ENCODE measurements at places on chromosomes 2 and 18.

- no peak for DNase-seq
These were observed 83.6 kb upstream of the MGAT5 start for GRCh38 chr2:134170294-134170693.

DNA sequence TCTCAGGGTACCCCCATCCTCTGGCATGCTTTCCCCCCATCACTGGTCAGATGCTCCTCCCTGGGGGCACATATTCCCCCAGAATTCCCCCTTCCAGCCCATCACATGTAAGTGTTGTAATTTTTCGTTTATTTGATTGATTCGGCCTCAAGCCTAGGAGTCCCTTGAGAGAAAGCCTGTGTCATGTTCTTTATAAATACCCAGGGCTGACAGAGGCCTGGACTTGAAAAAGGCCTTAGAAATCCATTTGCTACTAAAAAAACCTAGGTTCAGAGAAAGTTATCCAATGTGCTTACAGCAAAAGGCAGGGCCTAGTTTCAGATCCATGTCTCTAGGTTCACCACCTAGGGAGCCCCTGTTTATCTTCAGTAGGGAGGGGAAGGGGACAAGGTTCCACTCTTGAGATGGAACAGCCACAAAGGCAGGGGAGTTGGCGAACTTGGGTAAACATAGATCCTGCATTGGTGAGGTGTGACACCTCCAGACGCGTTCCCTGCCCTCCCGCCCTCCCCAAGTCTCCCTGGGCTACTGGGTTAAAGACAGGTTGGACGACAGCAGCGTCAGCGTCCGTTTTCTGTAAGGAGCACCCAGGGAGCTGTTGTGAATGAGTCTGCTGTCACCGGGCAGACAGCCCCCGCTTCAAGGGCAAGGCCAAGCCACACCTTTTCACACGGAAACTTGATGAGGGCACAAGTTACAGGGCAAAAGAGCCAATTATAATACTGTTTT is 147.8 kb downstream of the EN1 start:
- DNase-seq, result no peak

DNA sequence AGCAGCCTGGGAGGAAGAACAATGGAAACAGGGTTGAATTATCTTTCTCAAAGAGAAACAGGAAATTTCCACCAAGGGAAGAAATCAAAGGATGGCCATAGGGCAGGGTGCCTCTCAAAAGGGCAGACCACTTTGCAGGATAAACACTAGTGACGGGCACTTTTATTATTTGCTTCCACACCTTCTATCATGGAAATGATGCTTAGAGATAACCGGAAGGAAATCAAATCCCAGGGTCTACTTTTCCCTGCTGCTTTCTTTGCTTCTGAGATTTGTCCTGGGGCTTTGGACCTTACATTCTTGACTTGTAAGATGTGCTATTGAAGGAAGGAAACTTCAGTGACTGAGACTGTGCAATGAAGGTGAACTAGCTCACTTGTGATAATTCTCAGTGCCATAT is 1.1 kb upstream of the SCN9A start:
- no peak for DNase-seq

DNA sequence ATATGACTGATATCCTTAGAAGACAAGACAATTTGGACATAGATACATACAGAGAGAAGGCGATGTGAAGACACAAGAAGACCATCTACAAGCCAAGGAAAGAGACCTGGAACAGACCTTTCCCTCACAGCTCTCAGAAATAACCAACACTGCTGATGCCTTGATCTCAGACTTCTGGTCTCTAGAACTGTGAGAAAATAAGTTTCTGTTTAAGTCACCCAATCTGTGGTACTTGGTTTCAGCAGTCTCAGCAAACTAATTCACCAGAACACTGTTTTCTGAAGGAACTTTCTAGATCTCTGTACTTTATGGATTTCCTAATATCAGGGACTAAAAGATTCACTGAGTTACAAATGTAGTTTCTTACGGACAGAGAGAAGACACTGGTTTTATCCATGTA is 58.8 kb downstream of the NAB1 start:
- no peak for DNase-seq

GRCh38 chr2:24580561-24580960 is 89.5 kb downstream of the NCOA1 start:
- DNase-seq, result no peak

- no peak for DNase-seq
These were observed 78.7 kb downstream of the NCAPH start for GRCh38 chr2:96414161-96414710.

DNA sequence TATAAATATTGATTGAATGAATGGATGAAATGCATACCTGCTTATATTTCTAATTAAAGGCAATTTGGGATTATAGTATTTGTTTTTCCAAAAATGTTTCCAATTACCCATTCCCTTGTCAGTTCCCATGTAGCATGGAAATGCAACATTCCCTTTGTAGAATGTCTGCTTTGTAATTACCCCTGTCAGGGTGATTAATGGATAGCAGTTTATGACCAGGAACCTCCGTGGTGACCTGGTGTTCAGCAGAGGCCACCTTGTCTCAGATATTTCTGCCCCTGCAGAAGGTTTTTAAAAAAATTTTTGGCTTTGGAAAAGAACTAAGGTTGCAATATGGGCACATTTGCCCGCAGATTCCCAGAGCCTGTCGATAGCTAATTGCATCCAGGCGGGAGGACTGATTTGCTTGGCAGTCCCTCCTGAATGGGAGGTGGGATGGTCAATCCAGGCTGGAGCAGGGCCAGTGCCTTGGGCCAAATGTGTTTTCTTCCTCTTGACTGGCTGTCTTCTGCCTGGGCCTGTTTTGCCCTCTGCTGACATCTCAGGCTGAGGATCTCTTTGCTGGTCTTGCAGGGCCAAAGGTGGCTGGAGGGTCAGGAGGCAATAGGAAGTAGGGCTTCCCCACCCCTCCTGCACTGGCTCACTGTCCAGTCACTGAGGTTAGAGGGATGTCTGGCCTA is 82.1 kb downstream of the TMEM182 start:
- no peak for DNase-seq

GRCh38 chr2:169452080-169452479 is 27.2 kb upstream of the BBS5 start:
- no peak for DNase-seq

- DNase-seq, result no peak
These were observed 294.5 kb upstream of the FBXO11 start for GRCh38 chr2:48200620-48201293.

GRCh38 chr2:55045780-55046179 is 4.5 kb downstream of the RTN4 start:
- no peak for DNase-seq

DNA sequence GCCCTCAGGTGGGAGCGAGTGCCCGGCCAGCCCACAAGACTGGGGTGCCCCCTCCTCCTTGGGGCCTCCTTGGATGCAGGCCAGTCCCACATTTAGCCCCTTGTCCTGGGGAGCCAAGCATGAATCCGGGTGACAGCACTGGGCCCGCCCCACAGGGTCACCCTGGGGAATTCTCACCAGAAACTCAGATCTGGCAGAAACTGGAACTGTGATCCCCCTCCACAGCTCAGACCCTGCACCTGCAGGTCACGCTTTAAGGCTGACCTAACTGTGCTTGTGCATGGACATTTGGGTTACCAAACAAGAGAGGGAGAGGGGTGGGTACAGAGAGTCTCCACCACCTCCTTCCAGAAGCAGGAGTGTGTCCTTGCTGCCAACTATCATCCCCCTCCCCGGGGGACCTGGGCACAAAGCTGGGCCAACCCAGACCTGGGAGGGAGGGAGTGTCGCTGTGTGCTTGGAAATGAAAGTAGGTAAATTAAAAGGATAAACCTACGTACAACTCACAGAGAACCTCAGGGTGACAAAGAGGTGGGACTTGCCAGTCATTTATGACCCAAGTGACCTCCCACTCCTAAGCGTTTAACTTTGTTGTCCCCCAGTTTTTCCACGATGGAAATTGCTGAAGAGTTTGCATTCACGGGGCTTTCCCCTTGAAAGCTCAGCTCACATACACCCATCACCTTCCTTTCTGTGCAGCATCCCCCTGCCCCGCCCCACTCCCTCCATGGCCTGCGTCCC is 9.1 kb downstream of the ITM2C start:
- peak; percentile 57 for DNase-seq

DNA sequence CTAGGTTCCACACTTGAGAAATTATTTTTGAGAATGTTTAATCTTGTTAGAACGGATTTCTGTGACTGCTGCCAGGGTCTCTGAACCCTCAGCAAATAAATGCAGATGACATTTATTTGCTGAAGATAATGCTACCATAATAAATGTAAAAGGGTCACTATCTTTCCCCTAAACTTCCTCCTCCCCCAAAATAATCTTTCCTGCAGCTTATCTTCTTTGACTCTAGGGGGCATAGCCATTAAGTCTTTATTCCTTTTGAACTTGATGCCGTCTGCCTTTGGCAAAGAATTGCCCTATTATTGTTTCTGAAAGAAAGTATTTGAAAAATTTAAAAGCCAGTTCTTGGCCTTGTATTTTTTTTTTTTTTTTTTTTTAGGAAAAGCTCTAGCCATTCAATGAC is 63.6 kb upstream of the ACSL3 start:
- DNase-seq, result no peak

All from CD4-positive, alpha-beta T cell treated with Interleukin-15 for 1 hour (primary cell).